ENCODE measurements at places on chromosomes 2 and 18.
A peak's percentile ranks its signal among the peaks of the same experiment; 100 is the strongest.

GRCh38 chr2:36800381-36800780 is 103.9 kb downstream of the VIT start:
- no peak for DNase-seq

- DNase-seq, result no peak
These were observed 206.3 kb downstream of the AFF3 start for GRCh38 chr2:99936065-99936464.

GRCh38 chr18:8951491-8951890 is 151.0 kb upstream of the NDUFV2 start:
- DNase-seq, result no peak

- no peak for DNase-seq
These were observed 32.3 kb upstream of the ZBTB7C start for GRCh38 chr18:48441405-48441881.

GRCh38 chr2:238872026-238872425 is 24.1 kb downstream of the TWIST2 start:
- DNase-seq, result no peak

GRCh38 chr2:227503433-227504406 is 31.8 kb downstream of the AGFG1 start:
- no peak for DNase-seq

DNA sequence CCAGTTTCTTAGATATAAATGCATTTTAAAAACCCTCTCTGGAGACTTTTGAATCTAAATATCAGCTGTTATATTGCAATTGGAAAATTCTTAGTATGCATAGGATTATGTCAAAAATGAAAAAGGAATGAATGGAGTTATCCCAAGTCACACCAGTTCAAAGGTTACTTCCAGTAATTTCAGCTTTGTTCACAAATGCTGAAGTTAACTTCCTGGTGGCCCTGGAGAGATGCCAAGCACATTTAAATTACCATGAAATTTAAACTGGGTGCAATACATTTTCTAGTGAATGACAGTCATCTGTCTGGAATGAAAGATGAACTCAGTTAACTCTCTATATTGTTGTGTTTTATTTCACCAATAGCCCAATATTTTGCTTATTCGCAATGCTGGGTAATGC is 753.9 kb downstream of the SUCLG1 start:
- DNase-seq, result no peak

GRCh38 chr2:65831509-65831908 is 399.1 kb upstream of the SPRED2 start:
- DNase-seq, result no peak

DNA sequence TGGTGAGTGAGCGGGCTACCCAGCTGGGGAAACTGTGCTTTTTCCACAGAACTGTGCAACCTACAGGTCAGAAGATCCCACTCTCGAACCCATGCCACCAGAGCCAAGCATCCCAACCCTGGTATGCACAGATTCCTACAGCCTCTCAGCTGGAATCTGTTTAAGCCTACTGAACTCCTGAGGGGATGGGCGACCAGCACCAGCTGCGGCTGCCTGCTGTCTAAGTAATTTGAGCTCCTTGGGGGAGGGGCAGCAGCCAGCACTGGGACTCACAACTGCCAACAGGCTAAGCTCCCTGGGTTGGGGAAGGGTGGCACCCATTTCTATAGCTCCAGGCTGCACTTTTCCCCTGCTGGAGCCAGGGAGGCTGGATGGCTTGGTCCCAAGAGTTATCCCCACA is 11.8 kb downstream of the CYP27C1 start:
- DNase-seq, result peak; percentile 60

DNA sequence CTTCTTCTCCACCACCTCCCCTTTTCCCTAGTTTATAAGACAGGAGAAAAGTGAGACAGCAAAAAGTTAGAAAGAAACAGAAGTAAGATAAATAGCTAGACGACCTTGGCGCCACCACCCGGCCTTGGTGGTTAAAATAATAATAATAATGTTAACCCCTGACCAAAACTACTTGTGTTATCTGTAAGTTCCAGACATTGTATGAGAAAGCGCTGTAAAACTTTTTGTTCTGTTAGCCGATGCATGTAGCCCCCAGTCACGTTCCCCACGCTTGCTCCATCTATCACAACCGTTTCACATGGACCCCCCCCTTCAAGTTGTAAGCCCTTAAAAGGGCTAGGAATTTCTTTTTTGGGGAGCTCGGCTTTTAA is 1.5 kb upstream of the BUB1 start:
- no peak for DNase-seq

DNA sequence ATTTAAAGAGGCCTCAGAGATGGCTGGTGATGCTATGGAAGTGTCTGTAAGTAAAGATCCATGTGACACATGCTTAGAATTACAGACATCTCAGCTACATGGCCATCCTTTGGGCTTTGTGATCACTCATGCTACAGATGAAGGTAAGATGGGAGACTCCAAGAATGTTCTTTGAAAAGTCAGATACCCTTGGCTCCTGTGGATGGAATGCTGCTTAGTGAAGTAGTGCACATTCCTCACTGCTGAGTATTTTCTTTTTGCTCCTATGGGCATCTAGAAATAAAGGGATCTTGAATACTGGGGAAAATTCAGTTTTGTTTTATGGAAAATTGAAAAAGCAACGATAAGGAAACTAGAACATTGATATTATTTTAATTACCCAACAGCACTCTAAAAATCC is 55.2 kb upstream of the REV1 start:
- no peak for DNase-seq

All from SK-N-MC (cell line).